ENCODE measurements at places on chromosomes 2 and 18.

DNA sequence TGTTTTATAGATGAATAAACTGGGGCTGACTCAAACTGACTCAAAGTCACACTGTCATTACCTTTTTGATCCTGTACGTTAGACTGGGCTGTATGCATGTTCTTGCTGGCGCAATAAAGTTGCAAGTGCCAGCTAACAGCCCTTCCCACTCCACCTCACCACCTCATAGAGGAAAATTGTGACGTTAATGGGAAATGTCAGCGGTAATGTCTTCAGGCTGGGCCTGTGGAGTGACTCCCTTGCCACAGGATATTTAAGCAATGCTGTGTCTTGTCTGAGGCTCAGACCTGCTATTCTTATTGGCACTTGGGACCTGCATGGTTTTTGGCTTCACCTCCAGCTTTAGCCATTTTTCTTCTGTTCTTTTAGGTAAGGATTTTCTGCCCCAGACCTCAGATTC, 25.2 kb upstream of the CASP10 start:
- DNase-seq, result no peak

- no peak for DNase-seq
Measured at GRCh38 chr18:77448046-77448445, 198.4 kb downstream of the GALR1 start.

GRCh38 chr18:60935041-60935910, 398.0 kb upstream of the CDH20 start:
- no peak for DNase-seq

GRCh38 chr2:24838541-24838940, 45.3 kb downstream of the CENPO start:
- no peak for DNase-seq

- DNase-seq, result no peak
Measured at GRCh38 chr2:197304556-197305011, 6.0 kb downstream of the ANKRD44 start.

- DNase-seq, result no peak
Measured at GRCh38 chr2:12060886-12061285, 314.5 kb downstream of the LPIN1 start.

DNA sequence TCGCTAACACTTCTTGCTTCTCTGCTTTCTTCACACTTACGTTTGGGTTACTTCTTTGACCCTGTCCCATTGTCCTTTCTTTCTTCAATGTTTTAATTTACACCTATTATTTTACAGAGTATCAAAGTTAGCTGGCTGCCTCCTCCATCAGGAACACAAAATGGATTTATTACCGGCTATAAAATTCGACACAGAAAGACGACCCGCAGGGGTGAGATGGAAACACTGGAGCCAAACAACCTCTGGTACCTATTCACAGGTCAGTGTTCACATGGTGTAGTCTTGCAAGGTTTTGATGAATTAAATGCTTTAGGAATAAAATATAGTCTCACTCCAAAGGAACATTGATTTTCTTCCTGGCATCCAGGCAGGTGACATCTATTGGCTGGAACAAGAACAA, 919.0 kb downstream of the MBD2 start:
- no peak for DNase-seq

Measured in hematopoietic multipotent progenitor cell treated with erythropoietin and hydrocortisone succinate and interleukin-3 and kit ligand, for 17 days (in vitro differentiated cells).